Fibroblast of skin of left quadriceps (primary cell): ENCODE measurements at places on chromosomes 5 and 9.
A peak's percentile ranks its signal among the peaks of the same experiment; 100 is the strongest.

GRCh38 chr9:34171753-34172535 is 6.9 kb upstream of the UBAP1 start:
- no peak for DNase-seq

- DNase-seq = no peak
Measured at GRCh38 chr9:4820168-4820567, 27.4 kb downstream of the RCL1 start.

- no peak for DNase-seq
Measured at GRCh38 chr5:102799017-102799416, 43.9 kb downstream of the PAM start.

GRCh38 chr5:181217111-181217802 is 5.8 kb upstream of the TRIM41 start:
- DNase-seq = no peak

DNA sequence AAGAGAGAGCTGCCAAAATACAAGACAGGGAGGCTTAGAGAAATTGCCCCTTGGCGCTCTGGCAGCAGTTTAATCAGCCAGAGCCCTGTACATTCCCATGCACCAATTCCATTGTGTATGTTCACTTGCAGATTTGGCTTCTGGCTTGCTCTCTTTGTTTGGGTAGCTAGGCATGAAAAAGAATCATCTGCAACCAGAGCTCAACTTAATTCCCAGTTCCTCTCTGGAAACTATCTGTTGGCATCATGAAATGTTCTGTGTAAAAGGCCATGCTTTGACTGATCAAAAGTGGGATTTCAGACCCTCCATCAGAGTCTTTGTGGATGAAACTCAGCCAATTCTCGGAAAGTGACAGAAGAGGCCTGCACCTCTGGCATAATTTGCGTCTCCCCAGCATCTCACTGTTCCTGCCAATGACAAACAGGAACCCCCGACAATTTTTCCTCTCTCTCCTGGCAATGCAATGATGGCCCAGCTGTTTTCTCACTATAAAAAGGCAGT is 53.8 kb upstream of the RAD23B start:
- DNase-seq = no peak

DNA sequence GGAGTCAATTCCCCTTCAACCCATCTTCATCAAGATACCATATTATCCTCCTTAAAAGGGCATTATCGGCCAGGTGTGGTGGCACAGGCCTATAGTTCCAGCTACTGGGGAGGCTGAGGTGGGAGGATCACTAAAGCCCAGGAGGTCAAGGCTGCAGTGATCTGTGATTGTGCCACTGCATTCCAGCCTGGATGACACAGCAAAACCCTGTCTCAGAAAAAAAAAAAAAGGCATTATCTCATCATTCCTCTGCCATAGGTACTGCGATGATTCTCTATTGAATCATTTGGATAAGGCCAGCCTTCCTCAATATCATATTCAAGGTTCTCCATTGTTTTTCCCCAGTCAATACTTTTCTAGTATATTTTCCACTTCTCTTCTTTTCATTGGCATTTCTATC is 39.2 kb upstream of the RAB3C start:
- no peak for DNase-seq

- peak; percentile 31 for DNase-seq
Measured at GRCh38 chr5:43140286-43140685, 19.6 kb downstream of the ZNF131 start.

- DNase-seq = no peak
Measured at GRCh38 chr9:129223551-129224208, 45.6 kb upstream of the IER5L start.

- DNase-seq = no peak
Measured at GRCh38 chr5:3031733-3032378, 280.4 kb upstream of the IRX2 start.

GRCh38 chr5:14580398-14581034 is 1.1 kb upstream of the OTULINL start:
- DNase-seq = no peak

- no peak for DNase-seq
Measured at GRCh38 chr5:137218471-137218870, 280.7 kb downstream of the SPOCK1 start.
